ENCODE measurements at places on chromosomes 2 and 18.
A peak's percentile ranks its signal among the peaks of the same experiment; 100 is the strongest.

DNA sequence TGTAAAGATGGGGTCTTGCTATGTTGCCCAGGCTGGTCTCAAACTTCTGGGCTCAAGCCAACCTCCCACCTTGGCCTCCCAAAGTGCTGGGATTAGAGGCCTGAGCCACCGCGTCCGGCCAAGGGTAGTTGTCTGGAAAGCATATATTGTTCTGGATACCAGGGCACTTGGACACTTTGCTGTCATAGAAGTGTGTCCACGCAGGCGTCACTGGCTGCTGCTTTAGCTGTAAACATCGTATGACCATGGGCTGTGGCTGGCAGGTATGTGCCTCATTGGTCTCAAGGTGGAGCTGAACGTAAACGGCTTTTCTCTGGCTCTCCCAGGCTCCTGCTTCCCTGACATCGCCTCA is 3.2 kb upstream of the GPR35 start:
- ATAC-seq, result no peak

GRCh38 chr2:219285894-219286425 is 6.8 kb downstream of the DNAJB2 start:
- peak; percentile 43 for ATAC-seq

DNA sequence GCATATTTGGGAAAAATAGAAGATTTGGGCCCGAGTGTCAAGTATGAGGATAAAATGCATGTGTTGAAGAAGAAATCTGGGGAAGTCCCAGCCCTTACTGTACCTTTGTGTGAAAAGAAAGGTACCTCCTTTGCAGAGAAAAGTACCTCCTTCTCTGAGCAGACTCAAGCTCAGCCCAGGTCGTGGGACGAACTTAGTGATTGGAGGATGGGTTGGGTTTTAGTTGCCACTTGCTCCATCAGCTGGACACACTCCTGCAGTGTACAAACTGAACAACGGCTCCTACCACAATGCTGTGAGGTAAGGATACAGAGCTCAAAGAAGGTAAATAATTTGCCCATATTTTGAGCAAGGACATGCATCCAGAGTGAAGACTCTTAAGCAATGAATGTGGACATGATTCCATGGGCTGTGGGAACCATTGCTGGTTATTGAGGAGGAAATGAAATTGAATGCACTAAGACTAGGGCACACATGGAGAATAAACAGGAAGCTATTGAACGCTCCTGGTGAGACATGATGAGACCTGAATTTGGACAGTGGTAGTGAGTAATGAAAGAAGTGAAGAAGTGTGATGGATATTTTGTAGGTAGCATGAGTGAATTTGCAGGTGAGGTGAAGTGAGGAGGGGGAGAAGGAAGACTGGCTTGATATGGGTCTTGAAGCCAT is 49.8 kb upstream of the IL1RL1 start:
- no peak for ATAC-seq

DNA sequence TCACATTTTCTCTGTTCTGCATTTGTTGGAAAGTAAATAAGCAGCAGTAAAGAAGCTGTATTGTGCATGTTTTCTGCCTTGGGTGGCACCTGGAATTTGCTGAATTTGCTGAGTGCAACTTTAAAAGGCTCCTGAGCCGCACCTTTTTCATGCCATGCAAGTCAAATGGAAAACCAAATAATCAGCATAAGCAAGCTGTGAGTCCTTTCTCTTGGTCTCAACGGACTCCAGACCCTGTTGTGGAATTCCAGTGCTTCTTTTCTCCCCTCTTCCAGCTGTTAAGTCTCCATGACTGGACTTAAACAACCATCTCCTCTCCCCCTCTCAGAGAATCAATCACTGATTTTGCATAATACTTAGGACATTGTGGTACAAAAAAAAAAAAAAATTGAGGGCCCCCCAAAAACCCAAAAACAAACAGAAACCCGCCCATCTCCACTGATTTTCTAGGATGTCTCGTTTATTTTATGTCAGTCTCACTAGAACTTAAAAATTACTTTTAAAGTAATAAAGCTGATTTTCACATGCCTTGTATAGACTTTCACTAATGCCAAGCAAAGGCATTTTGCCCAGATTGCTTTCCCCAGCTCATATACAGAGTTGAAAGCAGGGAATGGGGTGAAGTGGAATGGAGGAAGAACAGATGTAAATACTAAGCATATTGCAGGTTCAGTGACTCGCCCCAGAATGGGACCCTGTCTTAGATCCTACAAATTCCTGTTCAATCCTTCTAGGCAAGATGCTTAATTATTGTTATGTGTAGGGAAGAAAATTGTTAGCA is 5.1 kb upstream of the CETN1 start:
- ATAC-seq, result no peak

- no peak for ATAC-seq
Observed at GRCh38 chr2:177599956-177600355, 207.4 kb downstream of the AGPS start.

DNA sequence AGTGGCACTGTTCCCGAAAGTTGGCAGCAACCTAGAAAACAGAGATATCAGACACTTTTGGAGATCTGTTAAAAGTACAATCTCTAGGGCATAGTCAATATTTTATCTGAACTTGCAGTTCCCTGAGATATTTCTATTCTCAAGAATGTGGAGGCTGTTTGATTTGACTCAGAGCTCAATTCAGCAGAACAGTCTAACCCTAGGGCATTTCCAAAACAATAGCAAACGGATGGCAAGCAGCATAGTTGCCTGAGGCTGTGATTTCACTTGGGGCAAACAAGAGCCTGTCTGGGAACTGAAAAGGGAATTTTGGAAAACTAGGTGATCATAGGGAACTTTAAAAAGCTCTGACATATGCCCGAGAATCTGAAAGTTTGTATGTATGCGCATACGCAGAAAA is 772.8 kb upstream of the LRRTM1 start:
- ATAC-seq, result no peak

GRCh38 chr2:209380293-209380692 is 43.6 kb upstream of the MAP2 start:
- ATAC-seq, result no peak

- no peak for ATAC-seq
Observed at GRCh38 chr2:151733771-151734672, at the start of gene NEB. Gene NEB (minus strand): TSS chr2:151734476. CDS start chr2:151733156, 1,320 bp downstream.

DNA sequence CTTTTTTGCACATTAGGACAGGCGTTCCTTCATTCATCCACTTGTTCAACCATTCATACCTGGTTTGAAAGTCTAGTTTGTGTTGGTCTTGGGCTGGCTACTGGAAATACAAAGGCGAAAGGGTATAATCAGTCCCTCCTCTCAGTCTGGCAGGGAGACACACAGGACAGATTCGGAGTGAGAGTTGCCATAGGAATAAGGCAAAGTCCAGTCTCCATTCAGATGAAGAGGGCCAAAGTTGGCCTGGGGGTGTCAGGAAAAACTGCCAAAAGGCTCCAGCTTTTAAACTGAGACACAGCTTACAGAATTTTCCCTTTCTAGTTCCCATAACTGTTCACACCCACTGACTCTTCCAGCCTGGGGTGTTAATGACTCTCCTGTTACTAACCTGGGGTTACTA is 96.3 kb upstream of the AQP4 start:
- ATAC-seq, result no peak

- ATAC-seq, result no peak
Observed at GRCh38 chr2:147808520-147808919, 36.3 kb upstream of the ACVR2A start.

GRCh38 chr2:203787979-203788378 is 79.6 kb upstream of the CTLA4 start:
- no peak for ATAC-seq

GRCh38 chr2:17470855-17471641 is 47.2 kb downstream of the RAD51AP2 start:
- no peak for ATAC-seq

DNA sequence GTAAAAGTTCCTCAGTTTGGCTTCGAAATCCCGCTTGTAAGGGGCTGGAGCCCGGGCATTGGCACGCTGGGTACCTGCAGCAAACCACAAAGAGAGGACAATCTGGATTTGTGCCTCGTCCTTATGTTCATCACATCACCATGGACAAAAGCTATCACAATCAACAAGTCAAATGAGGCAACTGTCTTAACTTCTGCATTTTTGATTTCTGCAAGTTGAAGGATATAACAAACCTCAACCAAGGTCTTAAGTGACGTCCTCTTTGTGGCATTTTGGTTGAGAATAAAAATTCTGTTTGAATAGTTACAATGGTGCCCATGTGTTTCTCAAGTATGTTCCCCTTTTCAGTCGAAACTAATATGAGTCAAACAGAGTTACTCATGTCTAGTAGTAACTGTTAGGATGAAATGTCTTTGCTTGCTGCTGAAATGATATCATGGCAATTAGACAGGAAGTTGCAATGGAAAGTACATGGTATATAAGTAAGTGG is 70.8 kb upstream of the STK17B start:
- ATAC-seq, result peak; percentile 54

DNA sequence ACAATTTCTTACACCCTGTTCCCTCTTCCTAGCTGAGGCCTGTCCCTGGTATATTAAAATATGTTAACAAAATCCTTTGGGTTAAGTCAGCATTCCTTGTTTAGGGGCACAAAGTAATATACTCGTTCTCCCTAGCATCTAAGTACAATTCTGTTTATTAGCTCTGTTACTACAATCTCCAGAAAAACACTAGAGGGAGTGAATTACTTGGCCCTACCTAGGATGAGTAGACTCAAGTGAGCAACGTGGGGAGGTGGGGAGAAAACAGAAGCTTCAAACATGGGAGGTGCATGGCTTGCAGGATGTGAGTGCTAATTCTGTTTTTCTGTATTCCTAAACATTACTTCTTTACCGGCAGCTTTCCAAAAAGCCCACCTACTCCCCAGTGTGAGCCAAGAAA is 89.7 kb downstream of the FSIP2 start:
- ATAC-seq, result no peak

DNA sequence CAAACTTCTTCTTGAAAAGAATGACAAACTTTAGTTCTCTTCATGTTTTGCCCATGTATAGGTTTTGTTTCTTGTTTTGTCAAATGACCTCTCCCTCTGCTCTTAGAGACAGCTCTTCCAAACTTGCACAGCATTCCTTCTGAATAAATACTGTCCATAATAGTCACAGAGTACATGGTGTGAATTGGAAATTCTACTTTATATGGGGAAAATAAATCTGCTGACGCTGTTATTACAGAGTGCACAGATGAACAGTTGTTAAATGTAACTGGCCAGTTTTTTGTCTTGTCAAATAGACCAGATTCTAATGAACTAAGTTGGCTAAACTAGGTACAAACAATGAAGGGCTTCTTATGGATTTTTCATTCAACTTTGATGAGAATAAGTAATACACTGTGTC is 115.8 kb upstream of the DTNA start:
- ATAC-seq, result peak; percentile 50

DNA sequence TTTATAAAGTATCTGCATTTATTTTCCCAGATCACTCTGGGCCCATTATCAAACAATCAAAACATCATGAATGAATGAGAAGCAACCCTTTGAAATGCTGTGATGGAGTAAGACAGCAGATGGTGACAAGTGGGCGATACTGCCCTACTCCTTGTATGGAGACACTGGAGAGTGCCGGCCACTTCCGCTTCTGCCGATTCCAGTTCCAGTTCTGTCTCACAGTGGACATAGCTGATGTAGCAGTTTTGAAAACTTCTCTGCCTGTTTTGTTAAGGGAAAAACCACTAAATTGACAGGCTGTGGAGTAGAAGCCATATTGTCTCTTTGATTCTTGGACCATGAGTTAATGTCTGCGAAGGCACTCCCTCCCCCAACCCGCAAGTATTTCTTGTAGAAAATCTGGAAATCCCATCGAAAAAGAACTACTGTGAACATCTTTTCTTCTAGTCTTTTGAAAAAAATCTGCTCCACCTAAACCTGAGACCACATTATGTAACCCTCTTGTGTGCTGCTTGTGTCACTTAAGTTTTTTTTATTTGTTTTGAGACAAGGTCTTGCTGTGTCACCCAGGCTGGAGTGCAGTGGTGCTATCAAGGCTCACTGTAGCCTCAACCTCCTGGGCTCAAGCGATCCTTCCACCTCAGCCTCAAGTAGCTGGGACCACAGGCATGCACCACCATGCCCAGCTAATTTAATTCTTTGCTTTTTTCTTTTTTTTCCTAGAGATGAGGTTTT is 133.5 kb downstream of the TANC1 start:
- ATAC-seq, result no peak

DNA sequence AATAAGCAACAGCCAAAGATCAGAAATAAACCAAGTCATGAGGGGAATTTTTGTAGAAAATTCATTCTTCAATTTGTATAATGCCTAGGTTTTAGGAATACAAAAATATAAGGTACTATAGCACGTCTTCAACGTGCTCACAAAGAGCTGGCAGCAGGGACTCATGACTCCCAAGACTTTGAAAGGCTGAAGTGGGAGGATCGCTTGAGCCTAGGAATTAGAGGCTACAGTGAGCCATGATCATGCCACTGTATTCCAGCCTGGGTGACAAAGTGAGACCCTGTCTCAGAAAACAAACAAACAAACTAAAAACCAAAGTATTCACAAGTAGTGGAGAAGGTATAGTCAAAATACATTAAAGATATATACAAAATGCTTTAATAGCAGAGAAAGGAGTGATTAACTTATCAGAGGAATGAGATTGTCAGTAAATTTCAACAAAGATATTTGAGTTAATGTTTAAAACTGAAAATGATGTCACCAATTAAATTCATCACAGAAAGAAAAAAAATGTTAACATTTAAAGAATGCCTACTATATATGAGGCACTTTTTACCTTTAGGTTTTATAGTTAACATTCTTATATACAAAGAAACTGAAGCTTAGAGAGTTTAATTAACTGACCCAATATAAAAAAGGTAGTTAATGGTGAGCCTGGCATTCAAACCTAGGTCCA is 3.2 kb downstream of the WDR33 start:
- no peak for ATAC-seq

DNA sequence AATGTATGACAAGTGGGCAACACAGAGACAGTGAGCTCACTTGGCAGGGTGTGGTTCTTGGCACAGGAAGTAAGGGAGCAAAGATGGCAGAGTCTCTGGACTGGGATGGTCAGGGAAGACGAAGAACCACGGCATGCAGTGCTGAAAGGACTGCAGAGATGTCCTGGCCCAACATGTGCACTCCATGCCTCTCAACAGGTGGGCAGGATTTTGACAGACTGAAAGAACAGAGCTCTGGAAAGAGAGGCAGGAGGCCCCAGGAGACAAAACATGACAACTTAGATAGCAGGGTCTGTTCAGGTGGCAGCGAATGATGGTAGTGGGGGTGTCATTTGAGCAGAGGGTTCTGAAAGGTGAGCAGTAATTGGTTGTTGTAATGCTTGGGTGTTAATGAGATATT is 180.3 kb downstream of the FHOD3 start:
- ATAC-seq, result no peak

- ATAC-seq, result no peak
Observed at GRCh38 chr2:70357684-70358071, 55.8 kb upstream of the FAM136A start.

DNA sequence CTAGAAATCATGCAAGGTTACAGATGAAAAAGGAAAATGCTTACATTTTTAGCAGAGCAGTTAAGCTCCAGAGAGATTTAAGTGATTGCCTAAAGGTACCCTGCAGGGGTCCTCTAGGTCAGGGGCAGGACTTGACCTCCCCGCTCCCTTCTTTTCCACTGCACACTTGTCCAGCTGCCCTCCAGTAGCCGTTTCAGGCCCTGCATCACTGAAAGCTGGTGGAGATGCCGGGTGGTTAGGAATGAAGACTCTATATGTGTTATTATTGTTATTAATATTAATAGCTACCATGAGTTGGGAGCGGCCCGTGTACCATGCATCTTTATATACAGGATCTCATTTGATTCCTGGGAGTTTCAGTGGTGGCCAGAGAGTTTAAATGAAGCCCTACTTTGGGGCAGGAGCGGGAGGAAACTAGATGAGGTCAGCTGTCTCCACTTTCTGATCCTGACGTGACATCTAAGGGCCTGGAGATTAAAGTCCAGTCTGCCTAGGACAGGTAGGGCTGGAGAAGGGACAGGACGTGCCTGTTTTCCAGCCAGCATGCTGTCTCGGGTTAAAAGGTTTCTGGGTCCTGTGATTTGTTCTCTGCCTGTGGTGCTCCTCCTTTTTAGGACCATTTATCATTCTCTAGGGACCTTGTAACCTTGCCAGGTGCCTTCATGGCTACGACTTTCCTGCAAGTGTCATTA is 2.1 kb downstream of the TMEM37 start:
- no peak for ATAC-seq
